Right ventricle myocardium inferior (tissue), 1 donor: ENCODE measurements at places on chromosomes 12 and 14. TPM values are rescaled to one million over a fixed set of nuclear protein-coding genes. Genes with fewer than 3 reads are reported as not detected.

GRCh38 chr14:23129759-23130316 is 10.8 kb upstream of the CEBPE start:
- DNase-seq = no peak

DNA sequence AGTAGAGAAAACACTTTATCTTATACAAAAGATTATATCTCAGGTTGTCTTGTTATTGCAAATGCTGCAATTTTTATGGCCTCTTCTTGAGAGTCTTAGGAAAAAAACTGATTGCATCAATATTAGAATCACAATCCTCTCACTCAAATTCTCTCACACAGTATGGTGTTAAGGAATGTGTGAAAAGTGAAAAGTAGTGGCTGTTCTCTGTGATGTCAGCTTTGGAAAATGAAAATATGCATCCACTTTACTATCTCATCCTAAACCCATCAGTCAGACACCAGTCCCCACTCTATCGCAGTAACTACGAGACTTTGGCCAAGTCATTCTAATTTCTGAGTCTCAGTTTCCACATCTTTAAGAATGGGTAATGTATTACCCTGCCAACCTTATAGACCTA is 32.6 kb upstream of the NTF3 start:
- DNase-seq = no peak

- DNase-seq = no peak
Observed at GRCh38 chr14:96265383-96266095, 9.5 kb downstream of the BDKRB1 start.

DNA sequence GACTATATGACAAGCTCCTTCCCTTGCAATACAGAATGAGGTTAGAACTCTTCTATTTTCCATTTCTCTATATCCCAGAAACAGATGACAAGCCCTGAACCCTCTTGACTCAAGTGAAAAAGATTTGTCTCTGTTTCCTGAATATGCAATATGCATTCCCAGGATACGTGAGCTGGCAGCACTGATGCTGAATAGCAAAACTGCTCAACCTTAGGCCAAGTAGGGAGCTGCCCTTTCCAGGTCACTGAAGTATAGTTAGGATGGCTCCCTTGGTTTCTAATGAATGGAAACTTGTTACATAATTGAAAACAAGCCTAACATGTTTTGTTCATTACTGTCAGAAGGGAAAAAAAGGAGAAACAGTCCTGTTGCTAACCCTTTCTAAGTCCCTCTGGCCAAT is 47.9 kb upstream of the PLEKHG7 start:
- DNase-seq = no peak

- DNase-seq = no peak
Observed at GRCh38 chr12:118827047-118827446, 154.3 kb upstream of the SRRM4 start.

DNA sequence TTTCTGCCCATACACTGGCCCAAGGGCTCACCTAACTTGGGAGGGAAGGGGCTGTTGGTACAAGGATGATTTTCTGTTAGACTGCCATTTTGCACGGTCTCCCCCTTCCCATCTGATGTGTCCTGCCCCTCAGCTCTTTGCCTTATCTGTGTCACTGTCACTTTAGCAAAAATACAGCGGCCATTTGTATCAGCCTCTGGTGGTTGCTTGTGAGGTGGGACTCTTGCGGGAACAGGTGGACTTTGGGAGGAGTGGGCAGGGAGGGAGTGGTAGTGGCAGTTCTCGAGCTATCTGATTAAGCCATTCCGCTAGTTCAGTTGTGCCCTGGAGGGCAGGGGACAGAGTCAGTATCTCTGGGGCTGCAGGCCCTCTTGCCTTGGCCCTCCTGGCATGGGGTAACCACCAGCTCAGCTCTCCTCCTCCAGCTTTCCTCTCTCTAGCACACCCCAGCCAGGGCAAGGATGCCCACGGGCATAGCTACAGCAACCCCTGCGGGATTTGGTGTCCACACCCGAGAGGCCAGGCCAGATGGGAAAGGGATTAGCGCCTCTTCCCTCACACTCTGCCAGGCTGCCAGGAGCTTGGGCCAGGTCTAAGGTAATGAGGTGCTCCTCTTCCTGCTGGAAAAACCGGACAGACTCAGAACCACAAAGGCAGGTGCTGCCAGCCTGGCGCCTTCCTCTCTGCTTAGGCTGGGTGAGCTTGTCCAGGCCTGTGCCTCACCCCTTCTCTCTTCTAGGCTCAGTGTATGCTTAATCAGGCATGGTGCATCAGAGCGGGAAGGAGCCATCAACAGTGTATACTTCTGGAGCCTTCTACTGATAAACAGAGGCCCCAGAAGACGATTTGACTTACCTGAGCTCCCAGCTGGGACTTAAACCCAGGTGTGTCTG is 8.7 kb downstream of the SLC48A1 start:
- no peak for DNase-seq

DNA sequence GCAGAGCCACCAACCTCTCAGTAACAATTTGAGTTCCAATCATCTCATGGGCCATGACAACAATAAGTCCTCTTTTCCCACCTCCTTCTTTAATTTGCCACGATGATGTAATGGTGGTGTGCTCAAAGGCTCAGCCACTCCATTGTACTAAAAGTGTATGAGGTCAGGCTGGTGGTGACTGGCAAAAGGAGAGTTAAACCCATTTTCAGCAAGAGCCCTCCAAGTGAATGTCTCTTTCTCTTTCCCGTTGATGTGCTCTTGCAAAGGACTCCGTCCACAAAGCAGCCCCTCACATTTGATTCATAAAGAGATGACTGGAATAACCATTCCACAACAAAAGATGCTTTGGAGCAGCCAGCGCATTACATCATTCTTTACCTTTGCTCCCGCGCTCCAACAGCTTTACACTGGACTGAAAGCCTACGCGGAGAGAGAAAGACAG is 41.6 kb downstream of the DUSP16 start:
- no peak for DNase-seq

DNA sequence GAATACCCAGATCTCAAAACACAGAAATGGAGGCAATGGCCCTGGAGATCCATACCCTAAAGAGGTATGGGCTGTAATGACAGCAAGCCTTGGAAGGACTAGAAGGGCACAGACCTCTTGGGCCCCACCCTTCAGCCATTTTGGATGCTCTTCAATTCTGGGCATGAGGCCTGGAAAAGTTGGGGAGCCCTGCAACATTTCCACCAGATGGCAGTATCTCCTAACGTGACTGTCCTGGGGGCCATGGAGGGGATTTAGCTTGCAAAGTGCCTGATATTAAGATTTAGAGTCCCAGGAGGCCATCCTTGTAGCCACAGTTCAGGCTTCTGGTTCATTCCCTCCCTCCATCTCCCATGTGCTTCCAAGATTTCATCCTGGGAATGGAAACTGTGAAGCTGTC is 30.2 kb downstream of the KCNA5 start:
- DNase-seq = no peak

GRCh38 chr14:93543766-93544165 is 113.0 kb downstream of the UNC79 start:
- DNase-seq = no peak

- DNase-seq = no peak
Observed at GRCh38 chr14:28766469-28766955, at the start of gene FOXG1. TSS of gene FOXG1 (plus strand) at chr14:28766787. CDS start at chr14:28767280, 493 bp downstream.

RNF212B gene
- total RNA-seq = not detected
